Common myeloid progenitor, CD34-positive (primary cell): ENCODE measurements at places on chromosomes 2 and 18.

DNA sequence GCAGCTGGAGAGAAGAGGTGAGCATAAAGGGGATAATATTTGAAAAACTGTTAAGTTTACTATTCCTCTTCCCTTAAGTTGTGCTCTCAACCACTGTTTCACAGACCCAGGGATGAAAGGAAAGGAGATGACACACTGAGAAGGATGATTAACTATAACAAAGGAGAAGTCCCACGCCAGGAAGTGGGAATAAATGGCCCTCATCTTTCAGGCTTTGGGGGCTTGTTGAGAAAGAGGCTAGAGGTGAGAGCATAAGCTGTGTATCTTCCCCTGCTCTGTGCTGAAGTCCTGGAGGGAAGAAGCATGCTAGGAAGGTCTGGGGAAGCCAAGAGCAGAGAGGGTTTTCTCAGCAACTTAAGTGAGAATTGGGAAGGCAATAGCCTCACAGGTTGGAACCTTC is 399.1 kb upstream of the ATP5MC3 start:
- DNase-seq = no peak

DNA sequence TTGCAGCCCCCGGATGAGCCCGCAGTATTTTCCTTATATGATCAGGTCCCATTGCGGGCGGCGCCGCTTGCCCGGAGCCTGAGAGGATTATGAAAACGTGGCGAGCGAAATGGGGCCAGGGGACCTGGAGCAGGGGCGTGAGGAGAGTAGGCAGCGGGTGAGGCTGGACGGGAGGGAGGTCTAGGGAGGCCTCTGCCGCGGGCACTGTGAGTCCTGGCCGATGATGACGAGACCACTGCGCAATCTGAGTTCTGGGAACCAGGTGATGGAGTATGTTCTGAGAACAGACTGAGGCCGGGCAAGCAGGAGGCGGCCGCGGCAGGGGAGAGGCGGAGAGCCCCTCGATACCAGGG is 790 bp upstream of the ACAA2 start:
- DNase-seq = peak; percentile 78

DNA sequence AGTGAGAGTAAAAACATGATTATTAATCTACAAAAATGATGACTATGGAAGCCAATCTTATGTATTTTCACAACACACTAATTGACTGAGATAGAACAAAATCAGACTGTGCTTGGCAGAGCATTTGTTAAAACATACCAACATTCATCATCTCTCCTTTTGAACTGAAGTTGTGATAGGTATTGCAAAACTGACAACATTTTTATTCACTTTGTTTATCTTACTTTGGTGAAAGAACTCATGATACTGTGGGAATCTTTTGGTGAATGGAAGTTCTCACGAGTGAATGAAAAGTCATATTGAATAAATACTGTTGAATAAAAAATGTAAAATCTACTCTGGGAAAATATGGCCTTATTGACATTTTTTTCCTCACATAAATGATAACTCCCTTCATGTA is 1430.2 kb upstream of the PIK3C3 start:
- no peak for DNase-seq

GRCh38 chr2:188159484-188159883 is 132.2 kb upstream of the GULP1 start:
- no peak for DNase-seq

DNA sequence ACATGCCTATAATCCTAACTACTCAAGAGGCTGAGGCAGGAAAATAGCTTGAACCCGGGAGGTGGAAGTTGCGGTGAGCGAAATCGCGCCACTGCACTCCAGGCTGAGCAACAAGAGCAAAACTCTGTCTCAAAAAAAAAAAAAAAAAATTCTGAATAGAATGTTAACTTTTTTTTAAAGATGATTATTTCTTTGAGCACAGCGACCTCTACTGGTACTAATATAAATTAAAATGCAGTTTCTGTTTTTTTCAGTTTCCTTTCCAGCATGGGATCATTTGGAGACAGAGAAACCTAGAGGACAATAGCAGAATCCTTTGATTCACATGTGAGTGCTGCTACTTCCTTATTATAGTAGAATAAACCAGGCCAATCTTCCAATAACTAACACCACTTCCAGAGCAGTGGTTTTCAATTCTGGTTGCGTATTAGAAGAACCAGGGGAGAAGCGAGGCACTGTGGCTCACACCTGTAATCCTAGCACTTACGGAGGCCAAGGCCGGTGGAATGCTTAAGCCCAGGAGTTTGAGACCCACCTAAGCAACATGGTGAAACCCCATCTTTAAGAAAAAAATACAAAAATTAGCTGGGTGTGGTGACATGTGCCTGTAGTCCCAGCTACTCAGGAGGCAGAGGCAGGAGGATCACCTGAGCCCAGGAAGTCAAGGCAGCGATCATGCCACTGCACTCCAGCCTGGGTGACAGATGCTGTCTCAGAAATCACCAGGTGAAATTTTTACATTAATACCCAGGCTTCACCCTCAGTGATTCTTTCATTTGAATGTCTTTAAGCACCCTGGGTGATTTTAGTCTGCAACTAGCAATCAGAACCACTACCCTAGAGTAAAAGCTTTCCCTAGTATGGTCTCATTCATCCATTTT is 10.1 kb downstream of the SRSF7 start:
- DNase-seq = peak; percentile 67

DNA sequence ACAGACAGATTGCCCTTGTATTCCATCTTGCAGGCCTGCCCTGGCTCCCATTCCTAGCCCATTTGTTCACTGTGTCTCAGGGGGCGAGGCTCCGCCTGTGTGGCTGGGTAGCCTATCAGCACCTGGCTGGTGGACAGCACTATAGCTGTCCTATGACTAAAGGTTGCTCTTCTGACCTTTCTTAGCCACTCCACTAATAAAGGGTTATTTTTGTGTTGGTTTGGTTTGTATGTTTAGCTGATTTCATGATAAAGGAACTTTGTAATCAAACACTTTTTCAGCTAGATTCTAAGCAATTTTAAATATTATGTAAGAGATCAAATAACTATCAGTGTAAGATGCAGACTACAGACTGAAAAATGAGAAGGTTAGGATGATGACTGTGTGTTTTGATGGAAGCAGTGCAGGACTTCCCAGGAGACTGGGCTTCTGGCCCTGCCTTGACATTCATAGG is 72.2 kb downstream of the CRIM1 start:
- no peak for DNase-seq

DNA sequence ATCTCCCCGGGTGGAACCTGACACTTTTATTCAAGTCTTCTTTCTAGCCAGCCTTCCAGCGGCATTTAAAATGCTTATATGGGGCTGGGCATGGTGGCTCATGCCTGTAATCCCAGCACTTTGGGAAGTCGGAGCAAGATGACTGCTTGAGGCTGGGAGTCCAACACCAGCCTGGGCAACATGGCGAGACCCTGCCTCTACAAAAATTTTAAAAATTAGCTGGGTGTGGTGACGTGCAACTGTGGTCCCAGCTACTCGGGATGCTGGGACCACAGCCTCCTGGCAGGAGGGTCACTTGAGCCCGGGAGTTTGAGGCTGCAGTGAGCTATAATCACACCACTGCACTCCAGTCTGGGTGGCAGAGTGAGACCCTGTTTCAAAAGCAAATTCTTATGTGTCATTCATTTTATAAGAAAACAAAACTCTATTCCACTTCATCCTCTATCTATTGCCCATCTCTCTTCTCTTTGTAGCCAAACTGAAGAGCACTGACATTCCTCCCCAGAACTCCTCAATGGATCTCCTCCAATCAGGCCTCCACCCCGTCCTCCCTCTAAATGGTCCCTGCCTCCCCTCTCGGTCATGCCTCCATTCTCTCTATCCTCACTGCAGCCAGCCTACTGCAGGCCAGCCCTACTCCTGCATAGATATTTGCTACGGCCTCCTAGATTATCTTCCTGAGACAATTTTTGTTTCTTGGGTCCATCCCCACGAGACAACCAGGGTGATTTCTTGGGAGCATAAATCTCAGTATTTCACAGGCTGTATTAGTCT is 18.0 kb upstream of the RHOB start:
- no peak for DNase-seq

- no peak for DNase-seq
These were observed 398.6 kb upstream of the CDH7 start for GRCh38 chr18:65352186-65352585.

DNA sequence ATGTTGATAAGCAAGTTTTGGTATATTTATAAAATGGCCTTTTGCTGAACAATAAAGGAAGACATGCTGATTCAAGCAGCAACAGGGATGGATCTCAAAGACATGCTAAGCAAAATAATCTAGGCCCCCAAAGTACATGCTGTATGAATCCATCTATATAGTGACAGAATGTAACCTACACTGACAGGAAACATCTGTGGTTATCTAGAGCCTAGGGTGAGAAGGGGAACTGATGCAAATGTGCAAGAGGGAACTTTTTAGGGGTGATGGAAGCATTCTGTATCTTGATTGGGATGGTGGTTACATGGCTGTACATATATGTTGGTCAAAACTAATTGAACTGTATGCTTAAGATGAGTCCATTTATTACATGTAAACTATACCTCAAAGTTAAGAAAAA is 24.2 kb downstream of the CNRIP1 start:
- DNase-seq = peak; percentile 86

- no peak for DNase-seq
These were observed 34.1 kb upstream of the UBE2F start for GRCh38 chr2:237932731-237933131.

GRCh38 chr2:113181258-113182051 is 7.7 kb downstream of the PSD4 start:
- peak; percentile 82 for DNase-seq

- no peak for DNase-seq
These were observed 1671.8 kb upstream of the DDX18 start for GRCh38 chr2:116142644-116143227.

DNA sequence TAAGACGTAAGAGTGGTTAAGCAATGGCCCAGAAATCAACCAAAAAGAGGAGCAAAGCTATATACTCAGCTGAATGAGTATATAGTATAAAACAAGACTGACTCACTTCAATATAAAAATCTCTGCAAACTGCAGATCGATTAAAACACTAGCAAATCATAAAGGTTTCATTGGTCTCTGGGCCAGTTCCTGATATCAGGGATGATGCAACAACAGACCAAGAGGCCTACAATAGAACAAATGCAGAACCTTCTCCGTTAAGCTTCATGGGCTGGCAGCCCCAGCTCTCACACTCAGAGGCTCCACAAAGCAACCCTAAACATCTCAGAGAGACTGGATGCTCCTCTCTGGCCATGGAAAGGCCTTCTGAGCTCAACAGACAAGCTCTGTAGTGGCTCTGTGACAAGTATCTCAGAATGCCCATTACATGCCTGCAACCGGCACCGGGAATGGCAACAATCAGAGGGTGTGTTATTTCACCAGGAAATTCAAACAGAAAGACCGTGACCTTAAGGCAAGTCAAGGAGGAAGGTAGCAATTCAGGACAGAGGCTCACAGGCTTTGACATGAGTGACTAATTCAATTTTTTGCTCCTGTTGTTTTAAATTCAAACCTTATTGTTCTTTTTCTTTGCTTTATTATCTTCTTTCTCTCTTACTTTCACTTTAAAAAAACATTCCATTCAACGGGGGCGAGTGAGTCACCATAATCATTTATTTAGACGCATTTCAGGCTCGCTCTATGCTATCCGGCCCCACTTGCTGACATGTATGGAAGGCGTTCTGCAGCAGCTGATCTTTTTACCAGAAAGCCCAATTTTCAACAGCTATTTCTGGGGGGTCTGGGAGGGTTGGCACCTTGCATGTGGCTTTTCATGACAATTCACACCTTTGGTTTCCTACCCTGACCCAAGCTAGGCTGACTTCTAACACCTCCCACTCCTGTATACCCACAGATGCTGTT is 15.1 kb downstream of the CYRIA start:
- no peak for DNase-seq
